Activated naive CD4-positive, alpha-beta T cell (primary cell): ENCODE measurements at places on chromosomes 12 and 14.

GRCh38 chr12:2215709-2216560 lies 163.1 kb downstream of the CACNA1C start:
- DNase-seq = no peak

DNA sequence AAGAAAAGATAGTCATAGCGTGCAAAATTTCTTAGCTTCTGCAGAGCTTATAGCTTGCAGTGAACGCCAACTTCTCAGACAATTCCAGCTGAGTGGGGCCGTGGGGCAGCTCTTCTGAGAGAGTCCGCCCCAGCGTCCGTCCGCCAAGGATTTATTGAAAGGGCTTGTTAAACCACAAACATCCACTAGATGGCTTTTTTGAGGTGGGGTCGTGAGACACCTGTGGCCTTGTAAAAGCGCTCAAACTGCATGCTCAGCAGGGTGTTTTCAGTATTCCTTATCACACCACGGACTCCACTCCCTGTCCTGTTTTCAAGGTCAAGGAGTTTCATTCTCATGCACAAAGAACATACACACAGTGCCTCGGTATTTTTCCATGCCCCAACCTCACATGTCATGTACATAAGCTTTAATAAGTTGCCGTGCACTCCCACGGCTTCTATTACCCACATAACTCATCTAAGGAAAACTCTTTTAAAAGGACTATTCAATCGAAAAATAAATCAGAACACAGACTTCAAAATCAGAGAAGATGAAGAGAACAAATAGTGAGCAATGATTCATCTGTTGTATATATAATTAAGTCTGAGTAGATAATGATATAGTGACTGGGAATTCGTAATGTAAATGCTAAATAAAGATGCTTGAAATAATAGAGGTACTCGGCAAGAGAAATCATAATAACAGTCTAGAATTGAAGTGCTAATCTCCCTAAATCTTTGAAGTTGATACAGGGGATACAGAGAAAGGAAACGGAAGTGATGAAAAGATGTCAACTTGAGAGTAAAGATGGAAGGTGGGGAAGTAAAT lies 46.7 kb downstream of the WBP11 start:
- no peak for DNase-seq

GRCh38 chr12:5945071-5946008 lies at the start of gene ANO2:
Gene ANO2, minus strand, starts transcription at chr12:5945259. Its CDS starts 42 bp downstream, at chr12:5945217.
- DNase-seq = no peak

- DNase-seq = no peak
These were observed 676.1 kb upstream of the TMEM132C start for GRCh38 chr12:127590868-127591267.

DNA sequence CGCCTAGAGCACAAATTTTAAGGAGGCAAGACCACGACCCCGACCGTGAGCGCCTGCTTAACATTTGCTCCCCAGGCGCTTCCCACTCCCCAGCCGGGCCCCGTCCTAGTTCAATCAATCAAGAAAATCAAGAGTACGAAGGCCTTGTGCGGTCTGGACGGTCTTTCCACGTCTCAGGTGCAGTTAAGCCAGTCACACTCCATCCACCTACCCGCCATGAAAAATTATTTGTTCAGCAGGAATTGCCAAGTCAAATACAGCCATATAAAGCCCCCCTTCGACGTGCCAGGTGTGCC lies 603 bp upstream of the LRR1 start:
- DNase-seq = no peak

DNA sequence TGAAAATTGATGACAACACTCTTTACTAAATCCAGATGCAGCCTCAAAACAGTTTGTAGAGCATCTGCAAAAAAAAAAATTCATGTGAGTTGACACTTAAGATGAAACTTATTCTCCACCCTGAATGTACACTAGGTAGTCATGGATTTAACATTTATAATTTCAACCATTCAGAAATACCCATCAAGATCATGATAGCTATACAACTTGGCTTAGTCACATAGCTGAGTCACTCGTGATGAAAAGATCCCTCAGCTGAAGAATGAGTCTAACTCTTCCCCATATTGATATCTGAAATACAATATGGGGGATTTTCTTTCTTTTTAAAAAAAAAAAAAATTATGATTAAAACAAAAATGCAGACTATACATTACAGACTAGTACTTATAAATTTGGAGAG lies 104.8 kb upstream of the PLEKHG7 start:
- DNase-seq = no peak

DNA sequence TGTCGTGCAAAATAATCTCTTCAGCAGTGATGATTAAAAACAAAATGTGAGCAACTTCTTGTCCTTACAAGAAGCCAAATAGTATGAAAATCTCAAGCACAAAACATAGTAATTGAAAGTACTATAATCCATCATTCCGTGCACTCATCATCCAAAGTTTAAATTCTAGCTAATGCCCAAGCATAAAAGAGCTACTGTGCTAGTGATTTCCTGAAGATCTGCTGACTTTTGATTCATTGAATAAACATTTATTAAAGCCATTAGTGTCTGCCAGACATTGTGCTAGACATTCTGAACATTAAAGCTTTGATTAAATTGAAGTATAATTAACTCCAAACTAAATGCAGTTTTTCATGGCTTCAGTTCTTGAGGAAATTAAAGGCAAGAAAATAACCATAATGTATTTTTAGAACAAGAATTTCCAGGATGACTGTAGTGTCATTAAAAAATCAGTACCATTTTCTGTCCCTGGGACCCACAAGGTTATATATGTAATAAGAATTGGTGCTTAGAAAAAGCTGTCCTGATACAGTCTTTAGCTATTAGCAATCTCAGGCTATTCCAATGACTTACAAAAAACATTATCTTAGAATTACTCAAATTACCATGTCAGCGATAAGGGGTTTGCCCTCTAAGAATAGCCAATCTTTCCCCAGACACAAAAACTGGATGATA lies 71.7 kb downstream of the CMAS start:
- no peak for DNase-seq

DNA sequence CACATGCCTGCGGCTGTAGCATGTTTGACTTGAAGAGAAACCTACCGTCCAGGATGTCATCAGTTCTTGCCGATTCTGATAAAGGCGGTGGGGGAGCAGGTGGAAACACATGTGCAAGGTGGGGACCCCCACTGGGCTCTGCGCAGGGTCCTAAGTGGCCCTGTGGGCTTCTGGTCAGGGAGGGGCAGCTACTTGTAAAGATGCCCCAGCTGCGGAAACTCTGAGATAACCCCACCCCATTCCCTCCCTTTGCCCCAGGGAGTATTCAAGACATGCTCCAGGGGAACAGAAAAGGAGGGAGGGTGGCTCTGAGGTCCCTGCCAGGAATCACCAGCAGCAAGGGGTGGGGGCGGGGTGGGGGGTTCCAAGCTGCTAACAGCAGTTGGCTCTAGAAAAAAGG lies 67.6 kb downstream of the PIWIL1 start:
- DNase-seq = no peak

DNA sequence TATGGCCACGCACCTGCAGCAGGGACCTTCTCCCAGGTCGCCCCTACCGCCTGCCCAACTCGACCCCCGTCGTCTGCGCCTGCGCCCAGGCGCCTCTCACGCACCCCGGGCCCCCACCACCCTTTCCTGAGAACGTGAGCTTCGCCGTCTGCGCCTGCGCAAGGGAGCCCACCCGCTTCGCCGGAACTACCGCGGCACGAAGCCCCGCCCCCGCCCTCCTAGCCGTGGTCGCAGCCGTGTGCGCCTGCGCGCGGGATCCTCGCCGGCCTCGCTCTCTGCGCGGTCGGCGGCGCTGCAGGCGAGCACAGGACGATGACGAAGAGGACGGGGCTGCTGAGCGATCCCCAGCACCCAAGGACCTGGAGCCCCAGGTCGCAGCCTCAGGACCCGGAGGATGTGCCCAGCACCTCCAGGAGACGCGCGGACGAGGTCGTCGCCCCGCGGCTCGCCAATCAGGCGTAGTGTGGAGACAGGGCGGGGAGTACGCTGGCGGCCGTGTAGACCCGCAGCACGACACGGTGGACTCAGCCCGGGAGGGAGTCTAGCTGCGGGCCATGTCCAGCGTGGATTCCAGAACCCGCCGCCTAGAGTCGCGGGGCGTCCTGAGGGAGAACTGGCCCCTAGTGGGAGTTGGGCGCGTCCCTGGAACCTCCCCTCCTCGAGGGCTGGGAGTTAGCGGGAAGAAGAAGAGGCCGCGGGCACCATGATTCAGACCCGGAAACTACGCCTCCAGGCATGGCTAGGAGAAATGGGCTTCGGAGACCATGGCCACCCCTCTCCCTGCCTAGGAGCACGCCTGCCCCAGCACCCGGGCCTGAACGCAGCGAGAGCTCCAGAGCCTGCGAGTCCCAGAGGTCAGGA lies 1120.8 kb upstream of the TMEM132C start:
- peak; percentile 54 for DNase-seq

GRCh38 chr12:75660107-75660530 lies 148.7 kb upstream of the KRR1 start:
- DNase-seq = no peak

DNA sequence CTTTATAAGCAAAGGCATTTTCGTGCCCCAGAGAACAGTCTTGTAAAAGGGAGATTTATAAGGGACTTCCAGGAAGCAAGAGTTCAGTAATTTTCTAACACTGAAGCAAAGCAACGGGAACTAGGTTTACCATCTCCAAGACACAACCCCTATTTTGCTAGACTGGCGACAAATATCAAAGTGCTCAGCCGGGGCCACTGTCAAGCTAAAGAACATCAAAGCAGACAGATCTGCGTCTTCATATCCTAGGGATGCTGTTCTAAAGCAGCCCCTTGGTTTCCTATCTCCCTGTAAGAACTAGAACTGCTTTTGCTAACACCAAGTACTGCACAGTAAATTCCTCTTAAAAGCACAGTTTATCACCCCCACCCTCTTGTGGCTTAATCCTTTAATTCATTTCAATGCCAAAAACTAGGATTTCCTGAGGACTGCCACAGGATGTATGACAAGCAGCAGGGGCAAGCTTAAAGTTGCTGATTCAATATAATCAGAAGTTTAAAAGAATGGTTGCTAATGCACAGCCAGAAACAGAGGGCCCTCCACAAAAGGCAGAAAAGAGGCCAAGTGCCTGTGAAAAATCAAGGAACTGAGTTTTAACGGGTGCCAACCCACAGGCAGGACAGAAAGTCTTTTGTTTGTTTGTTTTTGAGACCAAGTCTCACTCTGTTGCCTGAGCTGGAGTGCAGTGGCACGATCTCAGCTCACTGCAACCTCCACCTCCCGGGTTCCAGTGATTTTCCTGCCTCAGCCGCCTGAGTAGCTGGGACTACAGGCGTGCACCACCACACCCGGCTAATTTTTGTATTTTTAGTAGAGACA lies 44.0 kb upstream of the ISM2 start:
- DNase-seq = no peak

- DNase-seq = no peak
These were observed 3.6 kb downstream of the ZNF839 start for GRCh38 chr14:102323102-102323501.

- no peak for DNase-seq
These were observed 196.7 kb upstream of the PELI2 start for GRCh38 chr14:55921511-55921910.

DNA sequence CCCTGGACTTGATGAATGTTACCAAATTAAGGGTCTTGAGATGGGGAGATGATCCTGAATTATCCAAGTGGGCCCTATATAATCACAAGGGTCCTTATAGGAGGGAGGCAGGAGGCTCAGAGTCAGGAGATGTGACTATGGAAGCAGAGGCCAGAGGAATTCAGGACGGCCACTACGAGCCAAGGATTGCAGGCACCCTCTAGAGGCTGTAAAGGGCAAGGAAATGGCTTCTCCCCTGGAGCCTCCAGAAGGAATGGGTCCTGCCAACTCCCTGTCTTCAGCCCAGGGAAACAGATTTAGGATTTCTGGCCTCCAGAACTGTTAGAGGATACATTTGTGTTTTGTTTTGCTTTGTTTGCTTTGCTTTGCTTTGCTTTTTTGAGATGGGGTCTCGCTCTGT lies 8.8 kb downstream of the BDKRB1 start:
- no peak for DNase-seq

DNA sequence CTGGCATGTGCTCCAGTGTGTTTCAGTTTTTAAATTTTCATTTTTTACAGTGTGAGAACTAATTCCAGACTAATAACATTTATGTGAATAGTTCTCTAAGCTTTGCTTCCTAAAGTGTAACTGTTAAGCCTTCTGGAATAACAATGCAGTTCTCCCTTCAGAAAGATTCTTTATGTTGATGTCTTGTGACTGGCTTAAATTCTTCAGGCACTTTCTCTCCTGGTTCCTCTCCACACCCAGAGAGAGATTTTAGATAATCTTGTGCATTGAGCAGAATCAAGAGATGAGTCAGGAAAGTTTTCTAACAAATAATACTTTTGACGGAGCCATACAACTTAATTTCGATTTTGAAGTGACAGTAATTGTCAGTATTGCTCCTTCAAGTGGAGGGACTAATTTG lies 118.5 kb downstream of the RAD51B start:
- no peak for DNase-seq

GRCh38 chr12:103318566-103318965 lies 177.2 kb downstream of the C12orf42 start:
- no peak for DNase-seq

DNA sequence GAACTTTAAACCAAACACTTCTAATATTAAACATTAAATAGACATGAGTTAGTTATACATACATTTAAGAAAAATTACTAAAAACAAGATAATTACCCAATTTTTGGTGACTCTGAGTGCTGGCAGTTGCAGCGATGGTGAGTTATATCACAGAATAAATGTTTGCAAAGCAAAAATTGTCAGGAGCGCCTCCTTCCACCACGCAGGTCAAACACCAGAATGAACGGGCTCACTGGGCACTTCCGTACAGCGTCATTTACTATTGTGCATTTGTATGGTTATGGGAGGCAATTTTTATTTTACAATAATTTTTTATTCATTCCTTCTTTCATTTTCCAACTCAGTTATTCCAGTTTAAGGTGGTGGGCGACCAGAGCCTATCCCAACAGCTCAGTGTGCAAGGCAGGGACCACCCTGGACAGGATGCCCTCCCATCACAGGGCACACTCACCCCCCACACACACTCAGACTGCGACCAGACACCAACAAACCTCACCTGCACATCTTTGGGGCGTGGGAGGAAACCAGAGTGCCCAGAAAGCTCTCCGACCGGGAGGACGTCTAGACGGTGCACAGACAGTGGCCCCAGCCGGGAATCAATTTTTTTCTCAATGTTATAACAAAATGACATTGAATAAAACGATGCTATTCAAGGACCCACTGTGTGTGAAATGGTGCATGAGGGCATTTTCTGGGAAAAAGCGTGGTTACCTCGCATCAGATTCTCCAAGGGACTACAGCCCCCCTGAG lies 67.2 kb downstream of the TESC start:
- DNase-seq = no peak

DNA sequence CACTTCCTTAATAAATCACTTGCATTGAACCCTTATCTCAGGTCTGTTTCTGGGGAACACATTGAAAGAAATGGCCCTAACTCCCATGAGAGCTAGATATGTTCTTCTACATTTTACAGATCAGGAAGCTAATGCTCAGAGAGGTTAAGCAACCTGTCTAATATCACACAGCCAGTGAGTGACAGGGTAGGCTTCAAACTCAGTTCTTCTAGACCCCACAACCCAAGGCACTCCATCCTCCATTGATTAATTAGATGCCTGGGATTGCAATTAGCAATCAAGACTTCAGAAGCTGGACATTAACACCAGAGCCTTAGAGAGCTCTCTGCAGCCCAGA lies 59.8 kb downstream of the C14orf132 start:
- DNase-seq = no peak

GRCh38 chr14:99802301-99803105 lies 9.3 kb downstream of the EML1 start:
- DNase-seq = no peak

- no peak for DNase-seq
These were observed 154.1 kb upstream of the FKBP4 start for GRCh38 chr12:2640709-2641108.
